ENCODE measurements at places on chromosomes 2 and 18.

DNA sequence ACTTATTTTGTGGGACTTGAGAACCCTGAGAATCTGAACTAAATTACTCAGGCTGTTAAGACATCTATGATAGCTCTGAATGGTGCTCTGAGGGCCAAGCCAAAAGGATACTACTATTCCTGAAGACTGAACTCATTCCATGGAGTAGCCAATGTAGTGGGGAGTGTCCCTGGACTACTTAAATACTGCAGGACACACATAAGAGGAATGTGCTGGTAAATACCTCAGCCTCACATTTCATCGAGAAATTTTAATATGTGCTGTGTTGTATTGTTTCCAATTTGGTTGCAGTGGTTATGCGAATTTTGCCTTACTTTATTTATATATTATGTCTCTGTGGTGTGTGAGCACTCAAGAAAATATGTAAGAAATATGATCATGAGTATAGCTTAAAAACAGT is 264.4 kb upstream of the FIGN start:
- no peak for DNase-seq

- DNase-seq: peak; percentile 36
These were observed 622 bp upstream of the KCMF1 start for GRCh38 chr2:84970210-84970867.

- no peak for DNase-seq
These were observed 83.2 kb upstream of the UNC80 start for GRCh38 chr2:209688385-209688784.

DNA sequence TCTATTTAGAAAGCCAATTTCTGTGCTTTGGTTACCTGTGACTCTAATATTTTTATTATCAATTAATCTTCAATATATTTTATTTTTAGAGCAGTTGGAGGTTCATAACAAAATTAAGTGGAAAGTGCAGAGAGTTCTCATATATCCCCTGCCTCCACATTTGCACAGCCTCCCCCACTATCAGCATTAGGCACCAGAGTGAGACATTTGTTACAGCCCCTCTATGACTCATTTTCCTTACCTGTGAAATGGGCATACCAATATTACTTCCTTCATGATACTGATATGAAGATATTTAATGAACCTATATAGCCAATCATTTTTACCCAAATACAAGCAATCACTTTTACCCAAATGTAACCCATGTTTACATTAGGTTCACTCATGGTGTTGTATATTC is 34.0 kb upstream of the CYTIP start:
- DNase-seq: no peak

DNA sequence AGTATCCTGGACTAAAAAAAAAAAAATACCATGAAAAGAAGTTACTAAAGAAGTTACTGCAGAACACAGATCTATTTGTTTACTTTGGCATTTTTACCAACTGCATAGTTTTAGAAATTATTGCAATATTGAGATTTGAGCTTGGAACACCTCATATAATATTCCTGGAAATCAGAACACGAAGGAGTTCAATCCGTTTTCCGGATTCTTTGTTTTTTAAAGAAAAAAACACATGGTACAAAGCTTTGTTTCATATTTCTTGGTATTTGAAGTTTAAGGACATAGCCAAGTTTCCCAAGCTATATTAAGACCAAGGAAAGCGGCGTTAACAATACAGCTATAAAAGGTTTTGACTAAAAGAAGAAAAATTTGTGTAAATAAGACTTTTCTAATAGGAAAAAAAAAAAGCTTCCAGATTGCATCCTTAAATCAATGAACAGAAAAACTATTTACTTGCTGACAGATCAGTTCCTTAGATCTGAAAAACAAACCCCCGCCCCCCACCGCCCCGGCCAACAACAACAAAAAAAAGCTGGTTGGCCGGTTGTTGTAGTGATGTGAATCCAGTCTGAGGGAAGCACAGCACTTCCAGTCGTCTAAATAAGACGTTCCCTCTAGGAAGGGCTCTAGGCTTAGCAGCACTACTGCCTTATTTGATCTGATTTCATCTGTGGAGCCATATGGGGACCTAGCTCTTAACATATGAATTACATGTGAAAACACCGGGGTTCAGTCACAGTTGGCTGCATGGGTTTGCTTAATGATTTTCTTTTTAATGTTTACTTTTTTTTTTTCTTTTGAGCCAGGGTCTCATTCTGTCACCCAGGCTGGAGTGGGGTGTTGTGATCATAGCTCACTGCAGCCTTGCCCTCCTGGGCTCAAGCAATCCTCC is 2.5 kb upstream of the RHOB start:
- no peak for DNase-seq

- no peak for DNase-seq
These were observed 78.4 kb upstream of the UBXN4 start for GRCh38 chr2:135663148-135663700.

DNA sequence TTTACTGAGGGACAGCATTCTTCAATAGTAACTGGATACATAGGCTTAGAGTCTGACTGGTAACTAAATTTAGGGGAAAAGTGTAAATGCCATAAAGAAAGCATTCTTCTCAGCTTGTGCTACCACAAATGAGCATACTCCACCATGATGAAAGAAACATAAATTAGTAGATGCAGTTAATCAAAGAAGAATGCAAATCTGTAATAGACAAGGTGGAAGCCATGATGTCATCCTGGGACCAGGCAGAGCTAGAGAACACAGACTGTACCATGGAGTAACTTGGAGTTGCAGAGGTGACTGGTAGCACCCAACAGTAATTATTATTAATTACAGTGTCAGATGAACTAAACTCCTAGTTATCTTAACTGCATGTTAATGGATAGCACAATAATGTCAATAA is 51.7 kb downstream of the RBKS start:
- no peak for DNase-seq

DNA sequence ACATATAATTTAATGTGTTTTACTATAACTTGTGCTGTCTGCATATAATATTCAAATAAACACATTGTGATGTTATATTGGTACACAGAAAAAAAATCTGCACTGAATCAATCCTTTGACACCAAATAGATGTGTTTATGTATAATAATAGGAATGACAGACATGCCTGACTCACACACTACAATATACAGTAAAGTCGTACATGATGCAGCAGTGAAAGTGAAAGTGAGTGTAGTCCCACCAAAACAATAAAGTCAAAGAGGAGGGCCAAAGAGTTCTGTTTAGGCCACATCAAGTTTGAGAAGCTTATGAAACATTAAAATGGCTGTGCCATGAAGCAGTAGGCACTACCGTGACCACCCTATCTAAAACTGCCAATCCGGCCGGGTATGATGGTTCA is 8.2 kb upstream of the RBM44 start:
- no peak for DNase-seq

- no peak for DNase-seq
These were observed 81.0 kb upstream of the STK39 start for GRCh38 chr2:168328421-168328820.

GRCh38 chr2:176976736-176977685 is 235.6 kb upstream of the HNRNPA3 start:
- DNase-seq: no peak

DNA sequence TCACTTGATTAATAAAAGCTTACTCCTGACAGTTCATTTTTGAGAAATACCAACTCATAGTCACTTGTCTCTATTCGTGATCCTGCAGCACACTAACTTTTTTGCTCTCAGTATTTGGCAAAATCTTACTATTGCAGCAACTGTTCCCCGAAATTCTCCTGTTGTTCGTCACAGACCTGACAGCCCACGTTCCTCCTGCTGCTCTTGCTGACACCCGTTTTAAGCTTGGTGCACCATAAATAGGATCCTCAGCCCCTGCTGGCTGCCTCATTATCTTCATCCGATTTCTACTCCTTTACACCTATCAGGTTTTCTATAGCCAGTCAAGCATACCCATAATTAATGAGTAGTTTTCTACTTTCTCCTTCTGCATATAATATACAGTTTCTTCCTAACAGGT is 368.8 kb downstream of the PLCL1 start:
- DNase-seq: no peak

DNA sequence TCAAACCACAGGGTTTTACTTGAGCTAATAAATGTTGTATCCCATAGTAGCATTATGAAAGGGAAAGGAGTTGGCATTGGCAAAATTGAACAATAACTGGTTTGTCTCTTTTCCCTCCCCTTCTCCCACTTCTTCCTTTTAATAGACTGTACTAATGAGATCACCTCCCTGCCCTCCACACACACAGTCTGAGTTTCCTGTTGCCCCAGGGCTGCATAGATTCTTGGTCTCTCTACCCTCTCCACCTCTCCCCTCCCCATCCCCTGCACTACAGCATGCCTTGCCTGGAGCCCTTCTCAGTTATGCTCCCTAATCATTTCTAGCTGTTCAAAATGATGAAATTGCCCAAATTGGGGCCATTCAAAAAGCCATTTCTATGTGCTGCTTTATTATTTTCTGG is 37.2 kb upstream of the NEMP2 start:
- DNase-seq: no peak

DNA sequence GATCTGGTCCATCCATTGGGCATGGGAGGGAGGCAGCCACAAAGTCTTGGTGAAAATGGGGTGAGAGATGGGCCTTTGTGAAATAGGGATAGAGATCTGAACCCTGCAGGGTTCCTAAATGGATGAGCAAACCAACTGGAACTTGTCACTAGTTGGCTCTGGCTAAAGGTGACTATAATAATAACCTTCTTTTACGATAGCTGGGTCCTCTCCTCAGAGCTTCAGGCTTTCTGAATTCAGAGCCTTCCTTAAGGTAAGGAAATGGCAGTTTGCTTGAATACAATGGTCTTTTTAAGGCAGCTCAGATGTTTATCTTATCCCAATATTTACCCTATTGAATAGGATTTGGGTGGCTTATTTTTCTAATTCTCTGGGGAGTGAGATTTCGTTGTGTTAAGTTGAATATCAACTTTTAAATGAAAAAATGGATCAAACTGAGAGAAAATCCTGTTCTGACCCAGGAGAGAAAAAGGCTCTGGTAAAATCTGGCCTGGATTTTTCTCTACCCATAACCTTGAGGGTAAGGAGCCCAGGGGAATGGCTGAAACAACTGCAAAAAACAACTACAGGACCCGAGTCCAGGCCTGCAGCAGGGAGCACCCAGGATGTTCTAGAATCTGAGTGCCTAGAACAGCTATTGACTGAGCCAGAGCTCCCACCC is 61.1 kb upstream of the CXCR4 start:
- DNase-seq: no peak

- DNase-seq: no peak
These were observed 816.8 kb downstream of the TRIB2 start for GRCh38 chr2:13533524-13533922.

GRCh38 chr2:236256366-236256985 is 7.7 kb downstream of the ASB18 start:
- no peak for DNase-seq

- no peak for DNase-seq
These were observed 34.4 kb upstream of the CABYR start for GRCh38 chr18:24104486-24104885.
